Ovary (tissue), 10 donors: ENCODE measurements at places on chromosomes 3 and 15. TPM values are rescaled to one million over a fixed set of nuclear protein-coding genes. Genes with fewer than 3 reads are reported as not detected.

DNA sequence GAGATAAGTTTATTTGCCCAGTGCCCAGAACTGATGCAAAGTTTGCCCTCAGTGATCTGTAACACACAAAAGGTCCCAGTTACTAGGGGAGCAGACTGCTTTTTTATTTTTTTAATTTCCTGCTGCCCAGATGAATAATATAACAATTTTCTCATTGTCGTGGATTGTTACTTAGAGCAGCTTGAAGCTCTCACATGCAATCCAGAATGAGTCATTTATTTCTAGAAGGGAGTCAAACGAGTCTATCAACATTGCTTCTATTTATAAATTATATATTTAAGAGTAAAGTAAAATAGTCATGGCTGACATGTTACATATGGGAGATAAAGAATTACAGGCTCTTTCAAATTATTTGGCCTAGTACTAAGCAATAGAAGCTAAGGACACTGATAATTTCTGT, 41.3 kb downstream of the MEIS2 start:
- H3K4me3 ChIP-seq, result no peak overlapping the region
- H3K27ac ChIP-seq, result no peak overlapping the region
- no peaks in the 10 kb centered on the region for H3K27me3 ChIP-seq
- peaks cover 3% of the 10 kb centered on the region for H3K4me1 ChIP-seq
- DNase-seq, result no peak

- H3K27ac ChIP-seq, result no peak overlapping the region
- H3K4me3 ChIP-seq, result no peak overlapping the region
- peaks cover 1% of the 10 kb centered on the region for H3K4me1 ChIP-seq
- DNase-seq, result no peak
Observed at GRCh38 chr3:160395297-160395696, 3.7 kb downstream of the IFT80 start.

C3orf49 gene
- total RNA-seq, result not detected

DNA sequence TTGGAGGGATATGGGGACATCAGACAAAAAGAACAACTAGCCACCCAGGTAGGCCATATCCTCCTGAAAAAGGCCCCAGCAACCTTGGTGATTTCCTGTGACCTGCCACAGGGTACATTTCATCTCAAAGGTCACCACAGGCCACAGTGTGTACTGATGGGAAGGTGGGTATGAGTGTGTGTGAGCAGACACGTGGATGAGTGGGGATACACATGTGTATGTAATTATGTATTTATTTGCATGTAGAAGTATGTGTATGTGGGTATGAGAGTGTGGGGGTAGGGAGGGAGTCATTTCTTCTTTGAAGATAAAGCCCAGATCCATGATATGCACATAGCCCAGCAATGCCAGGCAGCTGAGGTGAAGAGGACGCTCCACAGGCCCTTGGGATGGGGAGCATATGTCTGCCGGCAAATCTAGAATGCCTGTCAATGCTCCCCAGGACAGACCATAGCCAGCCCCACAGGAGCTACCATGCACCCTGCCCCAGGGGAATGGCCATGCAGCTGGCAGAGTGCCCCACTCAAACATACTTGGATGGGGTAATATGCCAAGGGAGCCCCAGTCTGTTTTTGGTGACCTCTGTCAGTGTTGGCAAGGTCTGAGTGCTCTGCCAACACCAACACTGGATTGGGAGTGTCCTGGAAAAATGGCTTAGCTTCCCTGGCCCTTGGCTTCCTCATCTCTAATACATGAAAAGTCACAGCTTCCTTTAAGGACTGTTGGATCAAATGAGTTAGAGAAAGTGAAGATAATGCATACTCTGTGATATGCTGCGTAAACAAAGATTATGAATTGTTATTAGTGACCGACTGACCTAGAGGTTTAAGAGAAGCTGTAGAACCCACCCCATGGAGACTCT, 42.4 kb downstream of the RAB6B start:
- DNase-seq, result no peak
- no peak overlapping the region for H3K4me3 ChIP-seq
- H3K27ac ChIP-seq, result no peak overlapping the region
- no peaks in the 10 kb centered on the region for H3K36me3 ChIP-seq

SLC15A2 gene
- total RNA-seq, result 0.61 TPM

GRCh38 chr3:63324621-63325020, 46.5 kb downstream of the SYNPR start:
- H3K4me3 ChIP-seq, result no peak overlapping the region
- no peak overlapping the region for H3K27ac ChIP-seq
- H3K36me3 ChIP-seq, result no peaks in the 10 kb centered on the region
- no peak for DNase-seq
- no peaks in the 10 kb centered on the region for H3K27me3 ChIP-seq

DNA sequence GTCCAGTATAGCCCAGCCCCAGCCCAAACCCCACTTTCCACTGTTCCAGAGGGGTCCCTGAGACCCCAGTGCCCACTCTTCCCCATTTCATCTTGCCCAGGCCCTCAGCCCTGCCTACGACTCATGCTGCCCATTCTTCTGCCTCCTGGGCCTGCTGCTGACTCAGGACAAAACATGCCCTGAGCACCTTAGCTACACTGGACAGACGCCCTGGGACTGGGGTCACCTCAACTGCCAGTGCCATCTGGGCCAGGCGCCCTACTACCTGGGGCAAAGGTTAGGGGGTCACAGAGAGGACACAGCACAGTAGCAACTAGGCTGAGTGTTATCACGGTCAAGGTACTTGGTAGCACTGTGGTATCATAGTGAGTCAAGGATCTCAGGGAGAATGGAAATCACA, 2.6 kb upstream of the LAMB2 start:
- no peaks in the 10 kb centered on the region for H3K27me3 ChIP-seq
- DNase-seq, result no peak
- no peak overlapping the region for H3K4me3 ChIP-seq
- peaks cover 4% of the 10 kb centered on the region for H3K4me1 ChIP-seq
- H3K36me3 ChIP-seq, result no peaks in the 10 kb centered on the region
- no peak overlapping the region for H3K27ac ChIP-seq

- H3K36me3 ChIP-seq, result no peaks in the 10 kb centered on the region
- H3K4me3 ChIP-seq, result no peak overlapping the region
- no peak for DNase-seq
- no peaks in the 10 kb centered on the region for H3K27me3 ChIP-seq
- H3K27ac ChIP-seq, result no peak overlapping the region
Observed at GRCh38 chr3:105466495-105467404, 100.0 kb downstream of the ALCAM start.

HTR3E gene
- not detected for total RNA-seq

GRCh38 chr3:110956081-110956480, 115.5 kb upstream of the NECTIN3 start:
- H3K4me3 ChIP-seq, result no peak overlapping the region
- no peaks in the 10 kb centered on the region for H3K27me3 ChIP-seq

DNA sequence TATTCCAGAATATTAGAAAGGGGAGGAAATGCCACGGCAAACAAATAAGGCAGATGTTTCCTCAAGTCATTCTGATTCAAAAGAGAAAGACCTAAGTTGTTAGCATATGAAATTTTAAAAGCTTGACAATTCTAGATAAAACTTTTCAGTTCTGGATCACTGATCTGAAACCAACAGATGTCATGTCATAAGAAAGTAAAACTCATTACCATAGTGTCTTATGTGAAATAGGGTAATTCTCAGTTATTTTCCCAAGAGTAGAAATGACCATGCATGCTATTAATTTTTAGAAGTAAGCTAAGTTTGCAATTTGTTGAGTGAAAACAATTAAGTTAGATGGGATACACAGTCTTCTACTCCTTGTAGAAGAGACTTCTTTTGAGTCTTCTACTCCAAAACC, 630.3 kb downstream of the NAALADL2 start:
- H3K27ac ChIP-seq, result no peak overlapping the region
- DNase-seq, result no peak
- H3K27me3 ChIP-seq, result no peaks in the 10 kb centered on the region
- no peaks in the 10 kb centered on the region for H3K36me3 ChIP-seq
- no peaks in the 10 kb centered on the region for H3K4me1 ChIP-seq
- H3K4me3 ChIP-seq, result no peak overlapping the region

- H3K27me3 ChIP-seq, result no peaks in the 10 kb centered on the region
- H3K4me1 ChIP-seq, result no peaks in the 10 kb centered on the region
- no peak overlapping the region for H3K27ac ChIP-seq
Observed at GRCh38 chr3:165513715-165514701, 317.8 kb upstream of the SLITRK3 start.

RLBP1 gene
- not detected for total RNA-seq

GPR160 gene
- total RNA-seq, result 5.5 TPM

GRCh38 chr3:101379658-101380376, 59.4 kb upstream of the IMPG2 start:
- peaks cover 3% of the 10 kb centered on the region for H3K4me1 ChIP-seq
- H3K36me3 ChIP-seq, result no peaks in the 10 kb centered on the region
- no peaks in the 10 kb centered on the region for H3K27me3 ChIP-seq
- no peak overlapping the region for H3K4me3 ChIP-seq

GRCh38 chr3:138888560-138888959, 53.8 kb upstream of the PIK3CB start:
- no peaks in the 10 kb centered on the region for H3K4me1 ChIP-seq
- no peaks in the 10 kb centered on the region for H3K27me3 ChIP-seq
- DNase-seq, result no peak
- H3K36me3 ChIP-seq, result no peaks in the 10 kb centered on the region

CFAP100 gene
- total RNA-seq, result 1.5 TPM

TYRO3 gene
- total RNA-seq, result 135 TPM

FANCD2OS gene
- not detected for total RNA-seq

- no peaks in the 10 kb centered on the region for H3K27me3 ChIP-seq
- no peak overlapping the region for H3K4me3 ChIP-seq
- no peaks in the 10 kb centered on the region for H3K4me1 ChIP-seq
- no peak for DNase-seq
- H3K36me3 ChIP-seq, result no peaks in the 10 kb centered on the region
Observed at GRCh38 chr3:179068779-179069530, 2.7 kb downstream of the ZMAT3 start.

GRCh38 chr3:16247282-16248061, 17.3 kb downstream of the DPH3 start:
- no peaks in the 10 kb centered on the region for H3K36me3 ChIP-seq
- peak; percentile 87 for DNase-seq
- no peak overlapping the region for H3K27ac ChIP-seq
